ENCODE measurements at places on chromosomes 4 and X. TPM values are rescaled to one million over a fixed set of nuclear protein-coding genes. Genes with fewer than 3 reads are reported as not detected.

PASD1 gene
- not detected for total RNA-seq

ACE2 gene
- total RNA-seq: not detected

PDZD4 gene
- 0.88 TPM for total RNA-seq

SSX4B gene
- total RNA-seq: not detected

P2RY4 gene
- 0.35 TPM for total RNA-seq

TSPAN5 gene
- total RNA-seq: 21.8 TPM

AFM gene
- not detected for total RNA-seq

DNA sequence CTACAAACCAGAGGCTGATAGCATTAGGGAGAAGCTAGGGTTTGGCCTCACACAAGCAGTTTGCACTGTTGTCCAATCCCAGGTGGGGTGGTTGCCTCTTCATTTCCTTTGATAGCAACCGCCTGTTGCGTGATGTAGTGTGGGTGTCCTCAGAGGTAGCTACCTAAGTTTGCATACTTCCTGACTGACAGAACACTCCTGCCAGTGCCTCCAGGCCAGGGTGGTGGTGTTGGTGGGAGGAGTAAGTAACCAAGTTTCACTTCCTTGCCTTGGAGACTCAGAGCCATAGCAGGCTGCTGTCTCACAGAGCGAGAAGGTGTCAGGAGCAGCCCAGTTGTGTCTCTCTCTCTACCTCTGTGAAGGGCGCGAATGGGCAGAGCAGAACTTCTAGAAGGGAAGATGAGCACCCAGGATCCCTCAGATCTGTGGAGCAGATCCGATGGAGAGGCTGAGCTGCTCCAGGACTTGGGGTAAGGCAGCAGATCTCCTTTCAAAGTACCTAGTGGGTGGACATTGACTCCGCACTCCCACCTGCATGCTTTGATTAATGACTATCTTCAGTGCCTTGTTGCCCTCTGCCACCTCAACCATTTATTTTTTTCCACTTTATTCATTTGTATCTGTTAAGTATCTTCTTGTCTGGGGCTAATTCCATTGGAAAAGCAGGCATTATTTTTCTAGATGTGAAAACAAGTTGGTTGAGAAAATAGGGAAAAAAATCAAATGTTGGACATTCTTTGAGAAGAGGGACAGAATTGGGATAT is at the start of gene DAPP1:
DAPP1 (plus strand) TSS at position 283 of the 764 bp plus-strand sequence; CDS start at position 370, 87 bp downstream.
- H3K36me3 ChIP-seq: peaks cover 22% of the 10 kb centered on the region
- peak; percentile 90 for DNase-seq
- H3K27me3 ChIP-seq: no peaks in the 10 kb centered on the region
- H3K4me1 ChIP-seq: peaks cover 72% of the 10 kb centered on the region
- peak within 1 kb of the TSS; percentile 87 for H3K4me3 ChIP-seq
- H3K27ac ChIP-seq: peak within 1 kb of the TSS; percentile 91

DNA sequence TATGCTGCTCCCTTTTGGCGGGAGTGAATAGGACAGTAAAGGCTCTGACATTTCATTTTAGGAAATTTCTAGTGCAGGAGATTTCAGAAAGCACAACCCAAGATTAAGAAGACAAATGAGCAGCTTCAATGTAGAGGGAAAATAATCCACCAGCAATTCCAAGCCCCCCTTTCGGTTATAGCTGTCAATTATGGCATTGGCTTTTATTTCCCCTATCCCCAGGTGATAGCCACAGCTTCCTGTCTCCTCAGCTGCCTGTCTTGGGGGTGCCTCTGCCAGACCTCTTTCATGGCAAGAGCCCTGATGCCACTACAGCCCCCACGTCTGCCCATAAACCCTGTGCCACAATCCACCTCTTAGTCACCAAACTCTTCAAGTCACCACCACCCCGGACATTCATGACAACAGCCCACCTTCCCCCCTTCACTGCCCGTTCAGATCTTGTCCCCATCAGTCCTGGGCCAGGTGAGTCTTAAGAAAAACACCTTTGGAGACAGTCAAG is 48.4 kb upstream of the CLNK start:
- H3K4me1 ChIP-seq: peaks cover 28% of the 10 kb centered on the region
- H3K27ac ChIP-seq: no peak overlapping the region
- peaks cover 2% of the 10 kb centered on the region for H3K27me3 ChIP-seq
- H3K4me3 ChIP-seq: no peak overlapping the region

GRCh38 chr4:166895771-166896170 is 338.5 kb downstream of the SPOCK3 start:
- no peaks in the 10 kb centered on the region for H3K27me3 ChIP-seq
- no peak for DNase-seq
- no peaks in the 10 kb centered on the region for H3K36me3 ChIP-seq

GRCh38 chrX:83829874-83830273 is 31.1 kb upstream of the CYLC1 start:
- no peak for DNase-seq
- H3K36me3 ChIP-seq: no peaks in the 10 kb centered on the region
- no peaks in the 10 kb centered on the region for H3K27me3 ChIP-seq
- H3K4me3 ChIP-seq: no peak overlapping the region
- H3K4me1 ChIP-seq: no peaks in the 10 kb centered on the region

DNA sequence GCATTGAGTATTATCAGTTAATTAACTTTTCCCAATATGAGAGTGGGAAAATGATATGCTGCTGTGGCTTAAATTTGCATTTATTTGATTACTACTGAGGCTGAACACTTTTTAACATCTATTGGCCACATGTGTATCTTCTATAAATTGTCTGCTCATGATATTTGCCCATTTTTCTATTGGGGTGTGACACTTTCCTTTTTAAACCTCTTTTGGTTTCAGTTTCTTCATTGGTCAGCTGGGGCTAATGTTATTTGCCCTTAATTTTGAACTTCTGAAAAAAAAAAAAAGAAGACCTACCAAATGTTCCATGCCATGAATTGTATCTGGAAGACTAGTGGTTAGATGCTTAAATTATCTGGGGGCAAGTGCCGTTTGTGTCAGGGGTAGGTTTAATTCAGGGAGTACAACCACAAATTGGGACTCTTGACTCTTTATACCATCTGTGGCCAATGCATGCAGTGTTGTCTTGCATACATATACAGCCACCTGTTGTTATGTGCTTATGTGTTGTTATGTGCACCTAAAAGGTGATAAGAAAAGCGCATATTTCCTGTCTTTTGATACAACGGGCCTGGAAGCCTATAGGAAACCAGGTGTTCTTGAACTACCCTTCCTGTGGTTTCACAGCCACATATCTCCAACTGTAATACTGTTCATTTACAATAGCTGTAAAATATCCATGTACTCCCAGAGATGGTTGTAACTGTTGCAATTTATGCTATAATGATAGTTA is 49.0 kb downstream of the SH2D1A start:
- peaks cover 8% of the 10 kb centered on the region for H3K36me3 ChIP-seq
- no peaks in the 10 kb centered on the region for H3K27me3 ChIP-seq
- peak overlapping the region; percentile 19 for H3K4me3 ChIP-seq
- no peak overlapping the region for H3K27ac ChIP-seq
- DNase-seq: no peak

DNA sequence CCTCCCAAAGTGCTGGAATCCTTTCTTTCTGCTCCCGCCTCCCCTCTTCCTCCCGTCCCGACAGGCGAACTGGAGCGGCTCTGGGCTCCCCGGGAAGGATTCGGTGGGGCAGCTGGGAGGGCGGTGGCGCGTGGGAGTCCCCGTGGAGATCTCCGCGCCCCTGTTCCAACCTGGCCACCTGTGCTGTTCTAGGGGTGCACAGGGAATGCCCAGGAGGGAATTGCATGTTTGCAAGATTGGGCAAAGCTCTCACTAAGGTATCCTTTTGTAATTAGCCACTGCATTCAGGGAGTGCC is 11.2 kb upstream of the ELF4 start:
- H3K4me1 ChIP-seq: peaks cover 33% of the 10 kb centered on the region
- no peak overlapping the region for H3K27ac ChIP-seq
- DNase-seq: no peak
- peak overlapping the region; percentile 65 for H3K4me3 ChIP-seq
- H3K27me3 ChIP-seq: no peaks in the 10 kb centered on the region

DNA sequence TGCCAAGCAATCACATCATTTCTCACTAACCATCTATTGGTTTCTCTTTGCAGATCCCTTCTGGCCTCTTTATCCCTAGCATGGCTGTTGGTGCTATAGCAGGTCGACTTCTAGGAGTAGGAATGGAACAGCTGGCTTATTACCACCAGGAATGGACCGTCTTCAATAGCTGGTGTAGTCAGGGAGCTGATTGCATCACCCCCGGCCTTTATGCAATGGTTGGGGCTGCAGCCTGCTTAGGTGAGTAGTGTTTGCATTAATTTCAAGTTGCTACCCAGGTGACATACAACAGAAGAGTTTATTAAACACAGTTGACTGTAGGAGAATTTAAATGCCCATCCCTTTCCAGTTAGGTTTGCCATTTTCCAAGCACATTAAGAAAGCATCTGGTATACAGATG is 112.2 kb downstream of the AKAP4 start:
- no peaks in the 10 kb centered on the region for H3K27me3 ChIP-seq
- no peak overlapping the region for H3K4me3 ChIP-seq
- no peak overlapping the region for H3K27ac ChIP-seq
- H3K36me3 ChIP-seq: no peaks in the 10 kb centered on the region
- no peak for DNase-seq

- no peak for DNase-seq
- H3K27ac ChIP-seq: no peak overlapping the region
- H3K4me3 ChIP-seq: no peak overlapping the region
- no peaks in the 10 kb centered on the region for H3K27me3 ChIP-seq
- H3K4me1 ChIP-seq: no peaks in the 10 kb centered on the region
Measured at GRCh38 chr4:163833669-163834068, 339.2 kb downstream of the TMA16 start.

GRCh38 chr4:53925050-53925605 is 139.3 kb downstream of the CHIC2 start:
- H3K27ac ChIP-seq: no peak overlapping the region
- H3K27me3 ChIP-seq: peaks cover 7% of the 10 kb centered on the region
- H3K4me1 ChIP-seq: no peaks in the 10 kb centered on the region
- no peak overlapping the region for H3K4me3 ChIP-seq

DNA sequence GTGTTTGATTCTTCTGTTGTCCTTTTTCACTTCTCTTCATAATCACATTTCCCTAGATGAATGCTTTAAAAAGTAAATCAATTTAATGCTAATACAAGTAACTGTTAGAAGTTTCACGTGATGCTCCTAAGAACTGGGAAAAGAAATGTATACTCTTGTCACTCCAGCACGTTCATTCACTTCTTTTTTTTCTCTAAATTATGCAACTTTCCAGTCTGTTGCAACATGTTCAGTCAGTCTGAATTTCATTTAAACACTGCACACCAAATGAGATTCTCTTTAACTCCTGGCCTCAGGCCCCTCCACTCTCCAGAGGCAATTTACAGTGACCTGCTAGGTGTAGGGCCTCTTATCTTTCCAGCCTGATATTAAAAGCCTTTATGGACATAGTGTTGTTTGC is 321.9 kb downstream of the HS3ST1 start:
- no peak for DNase-seq
- no peak overlapping the region for H3K27ac ChIP-seq
- no peaks in the 10 kb centered on the region for H3K27me3 ChIP-seq
- H3K36me3 ChIP-seq: no peaks in the 10 kb centered on the region
- H3K4me1 ChIP-seq: no peaks in the 10 kb centered on the region

DNA sequence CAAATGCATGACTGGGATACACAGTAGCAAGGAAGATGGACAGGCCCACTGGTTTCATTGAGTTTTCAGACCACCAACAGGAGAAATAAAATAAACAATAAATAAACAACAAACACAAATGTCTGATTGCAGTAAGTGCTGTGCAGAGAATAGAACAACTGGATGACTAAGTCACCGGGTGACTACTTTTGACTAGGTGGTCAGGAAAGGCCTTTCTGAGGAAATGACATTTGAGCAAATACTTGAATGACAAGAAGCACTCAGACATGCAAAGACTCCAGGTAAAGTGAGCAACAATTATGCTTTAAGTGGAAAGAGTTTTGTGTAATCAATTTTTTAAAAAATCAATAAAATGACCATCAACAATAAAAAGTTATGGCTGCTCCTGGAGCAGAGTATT is 137.7 kb downstream of the BTC start:
- no peaks in the 10 kb centered on the region for H3K4me1 ChIP-seq
- no peak for DNase-seq
- no peaks in the 10 kb centered on the region for H3K27me3 ChIP-seq
- H3K36me3 ChIP-seq: no peaks in the 10 kb centered on the region
- H3K4me3 ChIP-seq: no peak overlapping the region
- H3K27ac ChIP-seq: no peak overlapping the region

GRCh38 chr4:87947381-87948160 is 27.9 kb upstream of the SPP1 start:
- no peak overlapping the region for H3K27ac ChIP-seq
- no peak overlapping the region for H3K4me3 ChIP-seq
- no peaks in the 10 kb centered on the region for H3K36me3 ChIP-seq
- no peak for DNase-seq
- H3K4me1 ChIP-seq: no peaks in the 10 kb centered on the region
- H3K27me3 ChIP-seq: peaks cover 37% of the 10 kb centered on the region

GRCh38 chr4:152900395-152900794 is 35.7 kb upstream of the FHDC1 start:
- no peak for DNase-seq
- H3K27ac ChIP-seq: no peak overlapping the region
- H3K4me3 ChIP-seq: no peak overlapping the region
- peaks cover 2% of the 10 kb centered on the region for H3K4me1 ChIP-seq
- peaks cover 3% of the 10 kb centered on the region for H3K36me3 ChIP-seq

DNA sequence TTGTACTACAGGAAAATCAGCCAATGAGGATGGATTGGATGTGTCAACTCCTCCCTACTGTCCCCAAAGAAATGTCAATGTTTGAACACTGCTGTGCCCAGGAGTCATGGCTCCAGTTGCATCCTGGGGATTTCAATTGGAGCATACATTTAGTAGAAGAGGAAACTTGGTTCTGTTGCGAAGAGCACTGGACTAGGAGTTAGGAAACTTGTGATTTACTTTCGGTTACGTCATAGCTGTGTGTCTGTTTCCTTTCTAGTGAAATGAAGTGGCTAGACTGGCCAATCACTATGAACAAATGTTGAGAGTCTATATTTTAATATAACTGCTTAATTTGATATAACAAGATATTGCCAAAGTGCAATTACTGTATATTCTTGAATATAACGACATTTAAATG is 35.2 kb downstream of the ARL9 start:
- no peak overlapping the region for H3K27ac ChIP-seq
- no peak for DNase-seq
- no peak overlapping the region for H3K4me3 ChIP-seq
- peaks cover 21% of the 10 kb centered on the region for H3K27me3 ChIP-seq
- no peaks in the 10 kb centered on the region for H3K36me3 ChIP-seq

GRCh38 chr4:139916041-139916440 is 237.9 kb downstream of the MAML3 start:
- no peak overlapping the region for H3K4me3 ChIP-seq
- H3K27me3 ChIP-seq: peaks cover 32% of the 10 kb centered on the region
- no peaks in the 10 kb centered on the region for H3K4me1 ChIP-seq
- no peak for DNase-seq
- no peak overlapping the region for H3K27ac ChIP-seq
- H3K36me3 ChIP-seq: no peaks in the 10 kb centered on the region

- no peaks in the 10 kb centered on the region for H3K36me3 ChIP-seq
- DNase-seq: no peak
Measured at GRCh38 chr4:140762202-140762601, 6.0 kb upstream of the TBC1D9 start.

DNA sequence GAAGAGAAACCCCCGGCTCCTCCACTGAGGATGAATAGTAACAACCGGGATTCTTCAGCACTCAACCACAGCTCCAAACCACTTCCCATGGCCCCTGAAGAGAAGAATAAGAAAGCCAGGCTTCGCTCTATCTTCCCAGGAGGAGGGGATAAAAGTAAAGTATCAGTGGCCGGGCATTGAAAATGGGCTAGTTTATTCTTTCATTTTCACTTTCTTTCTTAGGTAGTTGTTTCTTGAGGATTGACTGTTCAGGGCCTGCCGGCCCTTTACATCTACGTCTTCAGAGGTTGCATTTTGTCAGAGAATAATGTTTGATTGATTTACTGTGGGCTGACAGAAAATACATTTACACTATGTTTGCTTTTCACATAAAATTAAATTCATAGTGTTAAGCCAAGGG is 27.1 kb downstream of the PAK3 start:
- peaks cover 33% of the 10 kb centered on the region for H3K4me1 ChIP-seq
- H3K27me3 ChIP-seq: no peaks in the 10 kb centered on the region
- DNase-seq: no peak
